Aorta (tissue), 5 donors: ENCODE measurements at places on chromosomes 4 and X. TPM values are rescaled to one million over a fixed set of nuclear protein-coding genes. Genes with fewer than 3 reads are reported as not detected.

DNA sequence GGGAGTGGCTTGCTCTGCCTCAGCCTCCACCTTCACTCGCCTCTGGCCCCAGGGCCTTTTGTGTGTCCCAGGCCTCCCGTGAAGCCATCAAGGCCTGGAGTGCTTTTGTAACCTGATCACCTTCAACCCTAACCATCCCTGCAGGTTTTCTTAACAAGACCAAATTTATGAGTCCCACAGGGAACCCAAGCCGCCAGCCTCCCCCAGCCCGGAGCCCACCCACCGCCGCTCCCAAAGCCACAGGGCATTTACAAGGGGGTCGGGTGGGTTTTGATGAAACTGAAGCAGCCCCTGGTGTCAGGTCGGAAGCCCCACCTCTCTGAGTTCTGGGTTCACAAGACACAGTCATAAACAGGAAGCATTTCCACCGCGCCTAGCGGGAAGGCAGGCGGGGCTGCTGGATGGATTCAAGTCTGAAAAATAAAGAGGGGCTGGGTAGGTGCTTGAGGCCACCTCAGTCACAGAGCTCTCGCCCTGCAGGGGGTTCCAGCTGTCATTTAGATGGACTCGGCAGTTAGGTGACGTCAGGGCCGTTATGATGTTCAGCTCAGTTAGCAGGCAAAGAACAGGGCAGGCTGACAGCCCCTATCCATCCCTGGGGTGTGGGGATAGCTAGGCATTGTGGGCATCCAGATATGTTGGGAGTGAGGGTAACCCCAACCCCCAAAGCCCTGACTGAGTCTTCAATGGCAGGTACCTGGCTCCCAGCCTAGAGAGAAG lies 128.5 kb downstream of the BCOR start:
- no peak for DNase-seq

The UTP3 gene
- 22.9 TPM for polyA plus RNA-seq

The FGF13 gene
- polyA plus RNA-seq, result 14.4 TPM

GRCh38 chr4:159443975-159444374 lies 341.1 kb downstream of the RAPGEF2 start:
- DNase-seq, result no peak

The PRR32 gene
- not detected for polyA plus RNA-seq

DNA sequence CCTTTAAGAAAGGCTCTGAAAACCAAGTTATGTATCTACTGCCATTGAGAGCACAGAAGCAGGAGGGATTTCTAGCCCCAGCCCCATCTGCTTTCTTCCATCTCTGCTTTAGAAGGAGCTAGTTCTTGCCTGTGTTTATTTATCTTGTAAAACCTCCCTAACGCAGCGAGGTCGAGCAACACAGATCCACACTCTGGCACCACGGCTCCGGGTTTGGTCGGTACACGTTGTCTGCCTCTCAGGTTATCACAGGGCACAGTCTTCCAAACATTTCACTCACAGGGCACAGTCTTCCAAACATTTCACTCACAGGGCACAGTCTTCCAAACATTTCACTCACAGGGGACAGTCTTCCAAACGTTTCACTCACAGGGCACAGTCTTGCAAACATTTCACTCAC lies 69.7 kb upstream of the TLR3 start:
- DNase-seq, result no peak

DNA sequence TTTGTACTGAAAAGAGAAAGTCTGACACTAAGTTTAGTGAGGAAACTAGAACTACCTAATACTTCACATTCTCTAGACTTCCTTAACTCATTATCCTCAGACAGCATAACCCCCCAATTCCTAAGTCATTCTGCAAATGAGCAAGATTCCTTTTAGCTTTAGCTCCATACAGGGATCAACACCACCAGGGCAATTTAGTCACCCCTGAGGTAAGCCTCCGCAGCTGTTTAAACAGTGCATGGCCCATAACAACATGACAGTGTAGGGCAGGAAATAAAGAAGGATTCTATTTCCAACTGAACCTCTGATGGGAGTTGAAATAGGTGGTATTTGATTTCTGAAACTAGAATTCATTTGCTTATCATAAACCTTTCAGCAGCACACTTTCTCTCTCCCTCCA lies 112.8 kb upstream of the DKK2 start:
- DNase-seq, result no peak

The CD40LG gene
- polyA plus RNA-seq, result not detected

The NAA10 gene
- polyA plus RNA-seq, result 81.8 TPM

The MGAT4D gene
- polyA plus RNA-seq, result not detected

The ANTXR2 gene
- 16.0 TPM for polyA plus RNA-seq

The RTL9 gene
- not detected for polyA plus RNA-seq

- DNase-seq, result no peak
Observed at GRCh38 chr4:45241976-45242375, 515.6 kb upstream of the GNPDA2 start.

- no peak for DNase-seq
Observed at GRCh38 chr4:66266035-66266434, 595.7 kb upstream of the EPHA5 start.

DNA sequence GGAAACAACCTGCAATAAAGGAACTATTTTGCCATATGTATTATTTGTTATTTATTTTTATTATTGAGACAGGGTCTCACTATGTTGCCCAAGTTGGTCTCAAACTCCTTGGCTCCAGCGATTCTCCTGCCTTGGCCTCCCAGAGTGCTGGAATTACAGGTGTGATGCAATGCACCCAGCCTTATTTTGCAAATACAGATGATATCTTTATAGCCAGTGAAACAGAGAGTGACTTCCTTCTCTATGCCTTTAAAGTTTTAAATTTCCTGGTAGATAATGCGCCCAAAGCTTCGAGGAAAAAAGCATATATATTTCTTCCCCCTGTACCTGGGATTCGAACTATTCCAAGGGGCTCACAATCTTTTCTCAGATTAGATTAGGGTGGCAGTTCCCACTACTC lies 601.1 kb upstream of the HTR2C start:
- DNase-seq, result no peak

The FRG1 gene
- 51.7 TPM for polyA plus RNA-seq
